SJCRH30 (cell line): ENCODE measurements at places on chromosomes 11 and 22. TPM values are rescaled to one million over a fixed set of nuclear protein-coding genes. Genes with fewer than 3 reads are reported as not detected.

The SAA4 gene
- total RNA-seq, result not detected in 2 replicates

- H3K27ac ChIP-seq, result no peak overlapping the region
- H3K36me3 ChIP-seq, result no peaks in the 10 kb centered on the region
Measured at GRCh38 chr11:3626250-3626960, 15.4 kb downstream of the ART5 start.

DNA sequence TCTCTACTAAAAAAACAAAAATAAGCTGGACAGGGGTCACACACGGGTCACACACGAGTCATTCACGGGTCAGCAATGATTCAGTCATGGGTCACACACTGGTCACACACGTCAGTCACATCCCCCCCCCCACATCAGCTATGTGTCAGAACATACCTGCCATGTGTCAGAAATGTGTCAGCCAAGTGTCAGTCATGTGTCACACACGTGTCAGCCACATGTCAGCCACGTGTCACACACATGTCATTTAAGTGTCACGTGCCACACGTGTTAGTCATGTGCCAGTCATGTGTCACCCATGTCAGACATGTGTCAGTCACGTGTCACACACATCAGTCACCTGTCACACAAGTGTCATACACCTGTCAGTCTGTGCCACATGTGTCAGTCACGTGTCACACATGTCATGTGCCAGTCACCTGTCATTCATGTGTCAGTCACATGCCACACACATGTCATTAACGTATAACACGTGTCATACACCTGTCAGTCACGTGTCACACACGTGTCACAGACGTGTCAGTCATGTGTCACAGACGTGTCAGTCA is 28.7 kb upstream of the MMP20 start:
- H3K4me1 ChIP-seq, result no peaks in the 10 kb centered on the region
- H3K4me3 ChIP-seq, result no peak overlapping the region
- no peaks in the 10 kb centered on the region for H3K27me3 ChIP-seq
- H3K27ac ChIP-seq, result no peak overlapping the region

The C11orf71 gene
- 3.2 and 3.6 TPM in 2 replicates for total RNA-seq

The ACTN3 gene
- not detected in 2 replicates for total RNA-seq
